NCI-H1105 treated with DMSO at 0.1 percent for 48 hours (cell line): ENCODE measurements at places on chromosomes 3 and 15.

DNA sequence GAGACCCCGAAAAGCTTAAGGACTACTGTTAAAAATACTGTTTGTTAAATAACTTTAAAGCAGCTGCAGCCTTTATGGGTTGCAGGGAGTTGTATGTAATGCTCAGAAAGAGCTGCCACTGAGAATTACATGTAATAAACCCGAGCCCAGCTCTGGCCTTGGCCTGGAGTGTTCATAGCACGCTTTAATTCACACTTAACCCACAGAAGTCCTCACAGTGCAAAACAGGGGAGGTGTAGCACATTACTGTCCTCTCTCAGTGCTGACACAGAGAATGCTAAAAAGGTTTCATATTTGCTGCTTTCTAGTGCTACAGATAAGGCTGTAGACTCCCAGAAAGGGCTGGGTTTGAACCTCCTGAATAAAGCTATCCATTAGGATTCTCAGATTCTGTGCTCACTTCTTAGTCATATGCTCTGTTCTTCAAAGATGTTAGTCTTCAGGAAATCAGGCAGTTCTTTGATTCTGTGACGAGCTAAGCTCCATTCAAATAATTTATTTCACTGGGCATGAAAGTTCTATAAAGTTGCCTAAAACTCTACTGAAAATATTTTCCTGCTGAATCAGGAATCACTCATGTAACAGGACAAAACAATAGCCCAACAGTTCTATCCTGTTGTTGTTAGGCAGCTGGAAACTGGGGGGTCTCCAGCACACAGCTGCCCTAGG lies 108.0 kb downstream of the SENP2 start:
- DNase-seq = no peak

DNA sequence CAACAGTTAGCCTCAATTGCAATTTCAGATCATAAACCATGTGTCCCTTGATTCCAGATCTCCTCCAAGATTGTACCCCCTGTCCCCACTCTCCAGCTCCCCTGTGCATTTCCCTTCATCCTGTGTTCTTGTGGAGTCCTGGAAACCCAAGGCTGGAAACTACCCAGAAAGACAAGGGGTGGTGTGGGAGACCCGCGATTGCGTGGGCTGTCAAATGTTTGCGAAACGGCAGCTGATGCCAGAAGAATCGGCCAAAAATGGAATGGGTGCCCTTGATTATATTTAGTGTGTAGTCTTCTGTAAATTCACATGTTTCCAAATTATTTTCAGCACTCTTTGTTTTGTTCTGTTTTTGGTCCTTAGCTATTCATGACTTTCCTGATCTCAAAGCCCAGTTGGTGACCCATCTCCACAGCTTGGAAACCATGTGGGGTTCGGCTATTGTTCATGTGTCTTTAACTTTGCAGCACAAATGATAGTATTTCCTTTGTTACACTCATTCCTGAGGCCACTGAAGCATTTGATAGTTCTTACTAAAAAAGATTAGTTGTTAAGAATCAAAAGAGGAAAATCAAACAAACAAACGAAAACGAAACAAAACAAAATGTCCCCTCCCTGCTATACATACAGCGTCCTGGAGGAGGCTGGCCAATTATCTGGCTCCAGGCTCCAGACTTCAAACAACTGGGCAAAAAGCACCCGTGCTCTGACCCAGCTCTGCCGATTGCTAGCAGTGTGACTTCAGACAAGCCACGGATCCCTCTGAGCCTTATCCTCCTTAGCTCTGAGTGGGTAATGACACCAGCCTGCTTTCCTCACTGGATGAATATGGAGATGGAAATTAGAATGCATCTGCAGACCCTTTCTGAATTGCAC lies 120.9 kb downstream of the CACNA2D3 start:
- peak; percentile 54 for DNase-seq

- DNase-seq = no peak
Measured at GRCh38 chr3:156145866-156146265, 25.5 kb downstream of the KCNAB1 start.

DNA sequence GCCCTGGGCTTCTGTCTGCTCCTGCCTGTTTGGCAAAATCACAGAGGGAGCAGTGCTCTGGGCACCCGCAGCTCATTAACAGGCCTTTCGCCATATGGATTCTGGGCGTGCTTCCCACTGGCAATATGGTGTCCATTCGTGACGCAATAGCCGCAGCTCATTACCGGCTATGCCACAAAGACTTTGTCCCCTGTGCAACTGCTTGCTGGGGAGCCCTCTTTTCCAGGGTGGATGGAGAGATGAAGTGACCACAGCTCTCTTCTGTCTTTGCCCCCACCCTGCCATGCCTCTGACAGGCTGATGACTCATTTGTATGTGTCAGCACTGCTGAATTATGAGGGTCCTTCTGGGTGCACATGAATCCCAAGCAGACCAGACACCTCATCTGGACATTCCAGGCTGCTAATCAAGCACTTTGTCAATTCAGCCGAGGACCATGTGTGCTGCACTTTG lies 214.3 kb upstream of the FEZF2 start:
- DNase-seq = no peak

- DNase-seq = peak; percentile 5
Measured at GRCh38 chr15:52180196-52180835, 10.9 kb downstream of the GNB5 start.

- DNase-seq = peak; percentile 47
Measured at GRCh38 chr3:60536420-60536819, 714.8 kb downstream of the FHIT start.

DNA sequence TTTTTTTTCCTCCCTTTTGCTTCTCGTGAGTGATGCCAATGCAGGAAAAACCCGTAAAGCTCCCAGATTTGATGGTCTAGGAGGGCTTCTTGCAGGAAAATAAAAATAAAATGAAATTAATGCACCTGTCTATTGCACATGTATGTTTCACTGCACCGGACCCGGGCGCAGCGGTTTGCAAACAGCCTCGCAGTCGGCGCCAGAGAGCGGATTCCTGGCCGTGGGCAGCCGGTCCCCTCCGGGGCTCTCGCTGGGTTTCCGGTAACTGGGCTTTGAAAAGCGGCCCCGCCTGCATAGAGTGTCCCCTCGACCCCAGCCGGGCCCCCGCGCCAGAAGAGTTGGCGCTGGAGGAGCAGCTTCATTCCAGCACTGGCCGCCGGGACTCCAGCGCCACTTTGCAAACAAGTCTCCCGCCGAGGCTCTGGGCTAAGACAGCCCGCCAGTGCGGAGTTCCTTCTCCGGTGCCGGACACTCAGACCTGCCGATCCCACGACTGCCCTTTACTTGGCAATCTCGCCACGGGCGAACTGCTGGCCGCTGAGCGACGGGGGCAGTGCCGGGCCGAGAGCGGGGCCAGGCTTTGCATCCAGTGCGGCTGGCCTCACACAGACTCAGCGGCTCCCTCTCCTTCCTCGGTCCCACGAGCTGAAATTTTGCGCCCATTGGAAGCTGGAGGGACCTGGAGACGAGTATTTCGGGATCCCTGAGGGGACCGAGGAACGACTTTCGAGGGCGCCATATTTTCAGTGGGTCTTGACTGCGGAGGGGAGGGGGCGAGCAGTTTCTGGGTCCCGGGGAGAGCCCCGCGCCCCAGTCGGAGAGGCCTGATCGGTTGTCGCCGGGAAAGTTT lies 225.9 kb upstream of the C2CD4B start:
- DNase-seq = peak; percentile 48

DNA sequence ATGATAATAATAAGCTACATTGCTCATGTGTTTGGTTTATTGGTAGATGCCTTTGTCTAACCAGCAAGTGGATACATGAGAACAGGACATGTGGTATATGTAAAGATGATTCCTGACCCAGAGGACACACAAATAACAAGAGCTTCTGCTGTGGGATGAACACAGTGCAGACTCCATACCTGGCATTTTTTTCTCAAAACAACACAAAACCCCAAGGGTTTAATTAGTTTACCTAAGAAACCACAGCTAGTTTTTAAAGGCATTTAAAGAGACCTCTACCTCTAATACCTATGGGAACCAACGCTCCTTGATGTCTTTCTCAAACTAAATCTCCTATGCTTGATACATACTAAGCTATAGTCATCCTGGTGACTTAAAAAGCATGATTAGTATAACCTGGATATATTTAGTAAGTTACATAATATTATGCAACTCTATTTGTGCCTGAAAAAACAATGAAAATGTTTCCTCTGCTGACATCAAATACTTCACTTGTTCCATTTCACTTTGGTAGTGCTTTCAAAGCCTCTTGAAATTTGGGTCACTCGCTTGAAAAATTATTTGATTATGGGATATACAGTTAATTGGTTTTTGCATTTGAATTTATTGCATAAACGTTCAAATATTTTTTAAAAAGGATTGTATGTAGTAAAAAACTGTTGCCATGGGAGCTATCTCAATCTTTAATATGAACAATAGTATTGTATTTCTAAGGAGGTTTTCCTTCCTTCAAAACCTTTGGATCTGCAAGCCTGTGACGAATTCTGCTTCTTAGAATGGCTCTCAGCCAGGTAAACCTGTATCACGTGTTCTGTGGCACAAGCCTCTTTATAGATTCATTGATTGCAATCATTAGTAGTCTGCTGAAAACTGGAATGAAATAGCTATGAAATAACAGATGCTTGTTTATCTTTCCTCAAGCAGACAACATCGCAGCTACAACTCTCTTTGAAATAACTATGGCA lies 233.0 kb upstream of the KCNMB2 start:
- DNase-seq = no peak

- no peak for DNase-seq
Measured at GRCh38 chr15:95129574-95129973, 898.2 kb downstream of the MCTP2 start.

DNA sequence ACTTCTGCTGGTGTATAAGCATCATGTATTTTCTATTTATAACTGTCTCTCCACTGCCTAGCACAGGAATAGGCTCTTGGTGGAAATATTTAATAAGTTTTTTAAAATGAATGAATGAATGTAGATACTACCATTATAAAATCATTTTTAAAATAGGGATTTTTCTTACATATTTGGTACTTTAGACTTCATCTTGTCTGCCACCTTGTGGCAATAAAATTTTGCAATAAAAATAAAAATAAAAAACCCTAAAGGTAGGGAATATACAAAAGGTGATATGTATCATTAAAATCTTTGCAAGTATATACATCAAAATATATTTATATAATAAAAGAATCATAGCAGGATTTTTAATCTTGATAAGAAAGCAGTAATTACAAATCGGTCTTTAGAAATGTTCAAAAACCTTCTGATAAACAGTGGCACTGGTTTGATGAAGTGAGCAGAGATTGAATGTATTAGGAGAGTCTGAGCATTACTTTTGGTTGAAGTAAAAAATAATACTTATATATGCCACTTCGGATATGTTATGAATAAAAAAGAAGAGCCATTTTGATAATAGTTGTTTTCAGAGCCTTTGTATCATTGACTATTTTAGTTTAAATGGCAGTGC lies 95.2 kb downstream of the SPATA16 start:
- DNase-seq = peak; percentile 20

GRCh38 chr3:196625331-196625730 lies 14.2 kb upstream of the NRROS start:
- no peak for DNase-seq

- no peak for DNase-seq
Measured at GRCh38 chr15:42165106-42165505, 8.7 kb upstream of the PLA2G4F start.

DNA sequence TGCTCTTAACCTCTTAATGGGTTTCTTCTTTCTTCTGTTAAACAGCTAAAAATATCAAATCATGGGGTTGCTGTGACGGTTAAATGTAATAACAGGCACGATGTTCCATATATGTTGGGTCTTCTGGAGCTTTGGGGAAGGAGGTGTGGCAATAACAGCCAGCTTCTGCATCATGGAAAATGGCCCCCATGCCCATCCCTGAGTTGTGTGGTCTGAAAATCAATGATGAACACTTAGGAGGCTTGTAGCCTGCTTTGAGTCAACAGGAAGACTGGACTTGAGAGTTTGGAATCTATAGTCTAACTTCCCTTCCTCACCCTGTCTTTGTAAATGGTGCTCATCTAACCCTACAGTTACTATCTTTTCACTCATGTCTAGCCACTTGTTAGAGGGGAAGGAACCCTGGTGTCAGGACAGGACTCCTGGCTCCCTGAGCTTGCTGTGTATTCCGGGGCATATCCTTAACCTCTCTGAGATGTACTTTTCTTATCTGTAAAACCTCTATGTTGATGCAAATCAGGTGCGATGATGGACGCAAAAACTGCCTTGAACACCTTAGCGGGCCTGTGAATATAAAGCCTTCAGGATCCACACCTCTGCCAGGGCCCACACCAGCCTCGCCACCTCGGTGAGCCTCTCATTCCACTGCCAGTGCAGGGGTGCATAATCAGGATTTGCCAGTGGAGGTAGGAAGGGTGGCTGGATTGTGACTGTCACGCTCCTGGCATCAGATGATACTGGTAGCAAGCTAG lies 27.5 kb downstream of the SMAD3 start:
- no peak for DNase-seq

- DNase-seq = no peak
Measured at GRCh38 chr3:8765528-8765927, 3.9 kb downstream of the OXTR start.

GRCh38 chr3:36907911-36908646 lies 36.8 kb downstream of the TRANK1 start:
- DNase-seq = no peak

GRCh38 chr3:123552095-123552714 lies 32.6 kb downstream of the HACD2 start:
- DNase-seq = peak; percentile 28

GRCh38 chr3:134407239-134407625 lies 33.0 kb upstream of the AMOTL2 start:
- no peak for DNase-seq

- DNase-seq = no peak
Measured at GRCh38 chr3:47243419-47244147, 39.0 kb downstream of the KIF9 start.

- DNase-seq = no peak
Measured at GRCh38 chr15:71109130-71109529, 6.1 kb upstream of the THSD4 start.

- no peak for DNase-seq
Measured at GRCh38 chr3:96994988-96995387, 180.6 kb downstream of the EPHA6 start.

DNA sequence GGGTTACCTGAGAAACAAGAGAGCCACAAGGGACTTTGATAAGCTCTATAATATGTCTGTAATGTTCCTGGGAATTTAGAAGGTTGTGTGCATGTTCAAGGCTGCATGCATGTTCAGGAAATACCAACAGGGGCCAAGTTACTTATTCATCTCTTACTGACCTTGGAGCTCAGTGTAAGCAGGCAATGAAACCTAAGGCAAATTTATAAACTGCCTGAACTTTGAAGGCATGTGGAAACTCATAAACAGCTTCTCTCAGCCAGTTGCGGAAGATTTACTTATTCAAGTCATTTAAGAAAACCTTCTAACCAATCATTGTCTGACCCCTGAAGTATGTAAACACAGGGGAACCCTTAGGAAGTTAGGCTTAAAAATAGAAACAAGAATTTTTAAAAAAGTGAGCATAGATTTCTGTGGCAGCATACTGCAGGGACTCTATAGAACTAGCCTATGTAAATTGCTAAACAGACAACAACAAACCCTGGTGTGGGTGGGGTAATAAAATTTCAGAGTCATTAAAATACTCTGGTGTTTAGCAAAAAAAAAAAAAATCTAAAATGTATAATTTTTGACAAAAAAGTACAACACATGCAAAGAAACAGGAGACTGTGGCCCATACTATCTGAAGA lies 57.2 kb downstream of the SLC15A2 start:
- no peak for DNase-seq
